ENCODE measurements at places on chromosomes 1 and 21.

DNA sequence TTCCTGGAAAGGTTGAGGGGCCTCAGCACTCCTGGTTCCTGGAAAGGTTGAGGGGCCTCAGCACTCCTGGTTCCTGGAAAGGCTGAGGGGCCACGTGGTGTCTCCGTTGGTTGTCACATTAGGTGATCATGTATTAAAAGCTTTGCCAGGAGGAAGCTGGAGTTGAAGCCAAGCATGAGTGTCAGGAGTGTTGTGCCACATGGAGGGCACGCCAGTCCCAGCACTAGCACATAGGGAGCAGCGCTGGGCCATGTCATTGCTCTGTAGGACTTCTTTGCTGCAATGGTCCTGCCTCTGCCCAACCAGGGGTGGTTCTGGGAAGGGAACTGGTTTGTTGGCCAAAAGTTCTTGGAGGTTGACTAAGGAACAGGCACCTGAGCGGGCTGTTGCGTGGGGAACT, 13.3 kb downstream of the ATP5PO start:
- no peak for DNase-seq

- DNase-seq, result no peak
These were observed 13.4 kb downstream of the EYA3 start for GRCh38 chr1:28074892-28075511.

GRCh38 chr1:227845147-227845458, 29.6 kb downstream of the PRSS38 start:
- DNase-seq, result no peak

DNA sequence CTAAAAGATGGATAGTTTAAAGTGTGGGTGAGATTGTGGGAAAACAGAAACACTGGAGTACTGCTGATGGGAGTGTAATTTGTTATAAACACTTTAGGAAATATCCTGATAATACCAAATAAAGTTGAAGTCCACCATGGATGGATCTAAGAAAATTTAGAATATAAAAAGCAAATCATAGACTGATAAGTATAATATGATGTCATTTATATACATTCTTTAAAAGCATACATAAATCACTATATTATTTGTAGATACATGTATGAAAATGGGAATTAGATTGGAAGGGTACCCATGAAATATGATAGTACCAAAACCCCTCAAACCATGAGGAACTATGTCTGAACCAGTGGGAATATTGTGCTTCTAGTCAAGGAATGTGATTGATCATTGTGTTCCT, 7.9 kb downstream of the ZMPSTE24 start:
- no peak for DNase-seq

DNA sequence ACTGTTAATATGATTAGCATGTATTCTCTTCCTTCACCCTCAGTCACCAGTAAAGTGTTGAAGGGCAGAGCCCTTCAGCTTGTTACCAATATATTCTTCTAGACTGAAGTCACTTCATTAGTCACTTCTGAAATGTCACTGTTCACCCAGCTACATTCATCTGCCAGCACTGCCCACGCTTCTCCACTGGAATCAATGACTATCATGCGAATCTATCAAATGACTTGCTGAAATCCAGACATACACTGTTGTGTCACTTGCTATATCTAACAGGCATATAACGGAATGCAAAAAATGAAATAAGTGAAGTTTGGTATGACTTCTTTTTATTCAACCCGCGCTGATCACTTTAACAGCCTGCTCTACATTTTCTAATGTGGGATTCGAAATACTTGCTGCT, 16.1 kb downstream of the FH start:
- no peak for DNase-seq
